ENCODE measurements at places on chromosomes 16 and 17.

- no peak for DNase-seq
Measured at GRCh38 chr17:13485327-13485726, 116.4 kb downstream of the HS3ST3A1 start.

- DNase-seq, result no peak
Measured at GRCh38 chr16:67942200-67942509, 1.8 kb downstream of the LCAT start.

DNA sequence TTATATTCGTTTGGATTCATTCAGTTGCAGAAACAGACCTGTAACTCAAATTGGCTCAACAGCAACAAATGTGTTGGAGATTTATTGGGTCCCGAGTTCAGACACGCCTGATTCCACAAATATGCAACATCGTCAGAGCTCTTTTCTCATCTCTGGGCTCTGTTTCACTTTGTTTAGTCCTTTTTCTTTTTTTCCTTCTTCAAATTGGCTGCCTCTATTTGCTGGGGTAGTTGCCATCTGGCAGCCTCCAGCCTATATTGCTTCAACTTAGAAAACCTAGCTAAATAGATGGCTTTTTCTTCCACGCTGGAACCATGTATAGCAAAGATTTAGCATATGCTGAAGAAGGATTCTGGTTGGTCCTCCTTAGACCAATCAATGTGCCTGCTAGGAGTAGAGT lies 398.5 kb downstream of the RBFOX1 start:
- DNase-seq, result no peak

GRCh38 chr17:1736348-1737281 lies 6.1 kb upstream of the SERPINF2 start:
- DNase-seq, result no peak

DNA sequence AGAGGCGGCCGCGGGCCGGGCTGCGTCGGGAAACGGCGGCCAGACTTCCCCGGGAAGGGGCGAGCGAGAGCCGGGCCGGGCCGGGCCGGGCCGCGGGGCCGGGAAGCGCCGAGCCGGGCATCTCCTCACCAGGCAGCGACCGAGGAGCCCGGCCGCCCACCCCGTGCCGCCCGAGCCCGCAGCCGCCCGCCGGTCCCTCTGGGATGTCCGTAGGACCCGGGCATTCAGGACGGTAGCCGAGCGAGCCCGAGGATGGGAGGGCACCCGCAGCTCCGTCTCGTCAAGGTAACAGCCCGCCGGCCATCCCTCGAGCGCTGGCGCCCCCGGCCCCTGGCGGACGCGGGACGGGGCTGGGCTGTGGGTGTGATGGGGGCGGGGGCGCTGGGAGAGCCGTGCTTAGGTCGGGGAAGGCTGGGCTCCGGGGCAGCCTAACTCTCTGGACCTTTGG lies at the start of gene CRHR1:
Gene CRHR1 (plus strand): TSS at position 28 of the 448 bp plus-strand sequence. CDS start 225 bp downstream, at position 253.
- no peak for DNase-seq

DNA sequence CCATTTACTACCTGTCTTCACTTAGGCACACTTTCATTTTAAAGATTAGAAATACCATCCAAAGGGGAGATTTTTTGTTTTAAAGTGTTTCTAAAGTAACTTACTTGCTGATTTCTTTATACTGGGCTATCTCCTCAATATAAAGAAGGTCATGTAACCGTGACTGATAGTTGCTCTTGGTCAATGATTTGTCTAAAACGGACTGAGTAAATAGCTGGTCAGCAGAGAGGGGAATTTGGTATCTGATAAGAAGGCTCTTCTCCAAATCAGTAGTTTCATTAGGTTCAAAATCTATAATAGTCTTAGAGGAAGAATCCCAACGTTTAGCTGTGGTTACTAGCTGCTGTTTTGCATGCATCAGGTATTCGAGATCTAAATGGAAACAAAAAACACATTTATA lies 66.4 kb downstream of the HELZ start:
- no peak for DNase-seq

GRCh38 chr17:76673729-76674128 lies 30.2 kb upstream of the ST6GALNAC1 start:
- no peak for DNase-seq

- no peak for DNase-seq
Measured at GRCh38 chr17:68684949-68685357, 83.8 kb upstream of the FAM20A start.

DNA sequence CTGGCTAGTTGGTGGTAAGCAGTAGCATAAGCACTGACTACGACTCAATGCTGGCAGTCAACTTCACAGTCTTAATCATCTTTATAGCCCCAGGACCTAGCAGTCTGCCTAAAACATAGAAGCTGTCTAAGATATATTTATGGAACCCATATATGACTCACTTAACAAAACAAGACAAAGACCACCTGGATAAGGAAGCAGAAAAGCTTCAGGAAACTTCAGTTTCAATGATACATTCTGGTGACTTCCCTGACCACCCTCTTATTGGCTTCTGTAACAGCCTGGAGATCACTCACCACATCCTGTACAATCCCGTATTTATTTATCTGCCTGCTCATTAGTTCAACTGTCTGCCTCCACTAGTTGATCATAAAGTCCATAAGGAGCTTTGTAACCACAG lies 95.5 kb downstream of the PMP22 start:
- DNase-seq, result no peak

Measured in stimulated activated CD8-positive, alpha-beta memory T cell treated with anti-CD3 and anti-CD28 coated beads, Interleukin-7, amount 100 ng/mL, for 1 hour (primary cell).